ENCODE measurements at places on chromosomes 7 and 10. TPM values are rescaled to one million over a fixed set of nuclear protein-coding genes. Genes with fewer than 3 reads are reported as not detected.

The VSTM4 gene
- total RNA-seq = 0.27 TPM

The UCN3 gene
- not detected for total RNA-seq

The NPSR1 gene
- not detected for total RNA-seq

The DPP6 gene
- not detected for total RNA-seq

The LMOD2 gene
- total RNA-seq = not detected

The EIF4EBP2 gene
- total RNA-seq = 15.4 TPM

The KAZALD1 gene
- total RNA-seq = 1.7 TPM

The TCAF2 gene
- 5.2 TPM for total RNA-seq

The TUBAL3 gene
- total RNA-seq = 0.18 TPM

The CLCN1 gene
- not detected for total RNA-seq

The BBIP1 gene
- total RNA-seq = 25.8 TPM

The MYL10 gene
- not detected for total RNA-seq

The CAV2 gene
- 215 TPM for total RNA-seq

The SPDYE18 gene
- total RNA-seq = 0.28 TPM

The LOXL4 gene
- 2.4 TPM for total RNA-seq

The KLF14 gene
- not detected for total RNA-seq

The MBLAC1 gene
- 1.7 TPM for total RNA-seq
